ENCODE measurements at places on chromosomes 6 and 20.

- DNase-seq, result no peak
Measured at GRCh38 chr6:169964486-169965180, 213.2 kb downstream of the ERMARD start.

GRCh38 chr6:119132261-119132981 lies 54.0 kb upstream of the FAM184A start:
- DNase-seq, result no peak

DNA sequence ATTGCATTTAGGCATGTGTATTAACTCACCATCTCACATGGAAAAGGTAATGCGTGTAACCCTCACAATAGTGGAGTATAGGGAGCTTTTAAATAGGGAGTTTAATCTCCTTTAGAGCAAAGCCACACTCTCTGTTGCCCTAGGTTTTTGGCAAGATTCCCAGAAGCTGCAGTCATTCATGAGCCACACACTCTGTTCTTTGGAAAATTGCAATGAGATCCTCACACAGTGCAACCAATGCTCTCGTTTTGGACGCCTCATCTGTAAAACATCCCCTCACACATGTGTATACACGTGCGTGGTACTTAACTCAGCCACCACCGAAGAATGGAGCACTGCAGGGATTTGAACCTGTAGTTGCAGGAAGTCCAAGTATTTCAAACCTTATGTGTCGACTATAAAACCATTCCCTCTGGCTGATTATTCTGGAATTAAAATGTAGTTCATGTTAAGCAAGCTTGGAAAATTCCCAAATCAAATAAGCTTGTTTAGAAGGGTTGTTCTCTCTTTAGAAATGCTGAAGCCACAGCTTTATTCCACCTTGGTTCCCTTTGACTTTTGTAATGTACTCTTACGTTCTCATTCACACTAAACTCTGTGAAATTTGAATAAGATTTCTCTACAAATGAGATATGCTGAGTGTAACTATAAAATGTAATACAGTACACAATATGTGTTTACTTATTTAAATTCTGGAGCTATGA lies 489.8 kb upstream of the MANEA start:
- DNase-seq, result peak; percentile 76

DNA sequence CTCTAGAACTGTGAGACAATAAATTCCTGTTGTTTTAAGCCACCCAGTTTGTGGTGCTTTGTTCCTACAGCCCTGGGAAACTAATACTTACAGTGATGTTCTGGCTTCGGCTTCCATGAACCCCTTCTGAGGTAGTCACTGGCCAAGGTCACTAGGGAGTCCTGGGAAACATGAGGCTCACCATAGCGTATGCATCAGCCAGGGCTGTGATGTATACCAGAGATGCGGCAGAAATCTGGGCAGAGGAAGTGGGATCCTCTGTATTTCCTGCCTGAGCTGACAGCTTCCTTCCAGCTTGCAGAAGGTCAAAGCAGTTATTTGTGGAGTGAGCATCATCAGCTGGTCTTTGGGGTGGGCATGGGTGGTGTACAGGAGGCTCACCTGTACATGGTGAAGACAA lies 27.9 kb downstream of the KAT14 start:
- DNase-seq, result peak; percentile 13

- DNase-seq, result no peak
Measured at GRCh38 chr20:62225820-62226635, 6.0 kb upstream of the HRH3 start.

Measured in smooth muscle cell of the brain vasculature (primary cell).